ENCODE measurements at places on chromosomes 3 and 15. TPM values are rescaled to one million over a fixed set of nuclear protein-coding genes. Genes with fewer than 3 reads are reported as not detected.

DNA sequence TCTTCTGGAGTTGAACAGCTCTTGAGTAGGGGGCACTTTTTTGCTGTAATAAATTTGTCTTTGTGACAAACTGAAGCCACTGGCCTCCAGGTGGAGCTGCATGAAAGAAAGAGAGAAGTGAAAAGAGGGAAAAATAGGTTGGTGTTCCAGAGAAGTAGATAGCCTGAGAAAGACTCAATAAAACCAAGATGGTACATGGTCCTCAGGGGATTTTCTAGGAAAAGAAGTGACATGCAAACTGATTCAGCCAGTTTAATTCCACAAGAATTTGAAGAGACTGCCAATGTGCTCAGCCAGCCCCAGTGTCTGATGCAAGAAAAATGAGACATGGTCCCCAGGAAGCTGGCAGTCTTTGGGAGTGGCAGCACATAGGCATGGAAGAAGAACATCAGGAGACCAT lies 152.7 kb downstream of the CD47 start:
- no peak for DNase-seq

DNA sequence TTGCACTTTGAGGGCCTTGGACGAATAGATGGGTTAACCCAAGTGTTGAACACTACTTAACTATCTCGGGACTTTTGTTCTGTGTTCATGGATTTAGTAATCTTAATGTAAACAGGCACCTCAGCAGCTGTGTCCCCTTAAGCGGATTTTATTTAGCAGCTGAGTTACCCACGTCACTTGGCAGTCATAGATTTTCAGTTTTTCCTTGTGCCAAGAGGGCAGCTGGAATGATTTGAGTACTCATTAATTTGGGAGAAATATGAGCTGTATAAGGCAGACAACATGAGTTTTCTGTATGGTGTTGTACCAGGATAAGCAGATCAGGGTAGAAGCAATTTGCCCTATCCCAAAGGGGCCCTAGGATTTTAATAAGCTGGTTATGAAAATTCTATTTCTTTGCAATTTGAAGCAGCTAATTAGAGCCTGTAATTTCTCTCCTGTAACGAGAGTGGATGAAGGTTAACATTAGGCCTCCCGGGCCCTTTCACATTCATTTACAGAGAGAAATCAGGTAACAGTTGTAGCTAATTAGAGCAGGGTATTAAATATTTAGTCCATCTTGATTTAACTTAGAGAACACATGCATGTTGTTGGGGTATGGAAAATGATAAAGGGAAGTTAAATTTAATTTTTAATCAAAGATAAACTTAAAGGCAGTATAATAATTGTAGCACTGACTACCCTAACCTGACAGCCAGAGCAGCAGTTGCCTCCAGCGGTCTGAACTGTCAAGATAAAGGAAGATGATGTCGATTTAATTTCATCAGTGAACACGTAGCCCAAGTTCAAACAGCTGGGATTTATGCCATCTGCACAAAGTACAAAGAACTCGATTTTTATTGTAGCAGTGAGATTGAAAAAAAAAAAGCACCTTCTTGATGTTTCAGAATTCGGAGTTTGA lies 194.5 kb downstream of the LRTM1 start:
- DNase-seq, result no peak

Gene SNX22
- total RNA-seq, result 0.80 TPM

DNA sequence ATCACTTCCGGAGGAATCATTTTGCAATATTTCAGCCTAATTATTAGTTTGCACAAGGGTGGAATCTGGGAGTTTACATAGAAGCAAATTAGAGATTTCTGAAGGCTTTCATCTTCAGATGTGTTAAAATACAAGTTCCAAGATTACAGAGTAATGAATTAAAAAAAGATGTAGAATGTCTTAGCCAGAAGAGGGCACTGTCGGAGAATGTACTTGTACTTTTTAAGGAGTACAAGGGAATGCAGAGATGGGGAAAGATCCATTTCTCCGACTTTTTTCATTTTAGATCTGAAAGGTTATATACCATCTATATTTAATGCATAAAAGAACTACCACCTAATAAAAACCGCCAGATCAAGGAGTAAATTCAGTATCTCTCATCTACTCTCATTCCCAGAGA lies 43.1 kb upstream of the WDR5B start:
- no peak for DNase-seq

Gene PLA2G4E
- not detected for total RNA-seq

DNA sequence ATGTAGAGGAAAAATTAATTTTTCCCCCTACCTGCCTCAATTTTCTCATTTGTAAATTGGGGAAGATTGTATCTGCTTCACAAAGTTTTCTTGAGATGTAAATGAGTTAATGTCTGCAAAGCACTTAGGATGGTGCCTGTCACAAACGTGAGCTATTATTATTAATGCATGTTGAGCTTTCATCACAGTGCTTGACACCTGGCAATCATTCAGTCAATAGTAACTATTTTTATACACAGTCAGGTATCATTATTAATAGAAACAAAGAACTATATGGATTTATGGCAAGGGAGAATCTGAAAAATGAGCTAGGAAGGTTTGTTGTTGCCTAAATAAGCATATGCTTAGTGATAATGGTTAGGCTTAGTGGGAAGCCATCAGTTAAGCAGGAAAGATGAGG lies 238.2 kb upstream of the GRM7 start:
- no peak for DNase-seq

DNA sequence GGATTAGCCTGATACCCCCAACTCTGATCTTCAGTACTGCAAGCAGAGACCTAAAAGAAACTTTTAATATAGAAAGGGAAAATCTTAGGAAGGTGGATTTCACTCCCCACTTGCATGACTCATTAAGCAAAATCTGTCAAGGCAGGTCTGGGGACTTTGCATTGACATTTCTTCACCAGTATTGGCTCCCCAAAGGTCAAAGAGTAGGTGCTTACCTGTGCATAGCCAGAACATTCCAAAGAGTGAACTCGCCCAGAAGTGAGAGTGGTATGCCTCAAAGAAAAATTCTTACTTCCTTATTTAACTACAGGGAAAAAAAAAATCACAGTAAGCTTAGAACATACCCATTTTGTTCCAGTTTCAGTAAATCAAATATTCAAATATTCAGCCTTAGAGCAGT lies 140.9 kb upstream of the TP63 start:
- no peak for DNase-seq

GRCh38 chr3:119677641-119677934 lies 382 bp upstream of the COX17 start:
- DNase-seq, result no peak

DNA sequence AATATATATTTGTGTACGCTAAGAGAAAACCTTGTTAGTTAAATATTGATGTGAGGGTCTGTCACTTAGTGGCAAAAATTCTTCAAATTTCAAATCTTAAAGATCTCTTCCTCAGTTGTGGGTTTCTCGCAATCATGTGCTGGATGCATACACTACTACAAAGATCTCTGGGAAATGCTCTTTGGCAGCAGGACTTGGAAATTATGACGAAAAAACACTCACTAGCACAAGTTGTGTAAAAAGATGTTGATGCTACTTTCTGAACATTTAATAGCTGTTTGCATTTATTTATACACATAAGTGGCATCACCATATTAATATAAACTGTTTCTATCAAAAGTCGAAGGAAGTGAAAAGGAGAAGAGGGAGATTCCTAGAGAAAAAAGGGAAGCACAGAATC lies 10.8 kb upstream of the NANOGP8 start:
- DNase-seq, result no peak

GRCh38 chr15:43792761-43793476 lies 799 bp downstream of the SERF2 start:
- DNase-seq, result peak; percentile 45

- DNase-seq, result no peak
Observed at GRCh38 chr3:172142051-172142863, 102.9 kb downstream of the FNDC3B start.

Gene NAALADL2
- not detected for total RNA-seq

DNA sequence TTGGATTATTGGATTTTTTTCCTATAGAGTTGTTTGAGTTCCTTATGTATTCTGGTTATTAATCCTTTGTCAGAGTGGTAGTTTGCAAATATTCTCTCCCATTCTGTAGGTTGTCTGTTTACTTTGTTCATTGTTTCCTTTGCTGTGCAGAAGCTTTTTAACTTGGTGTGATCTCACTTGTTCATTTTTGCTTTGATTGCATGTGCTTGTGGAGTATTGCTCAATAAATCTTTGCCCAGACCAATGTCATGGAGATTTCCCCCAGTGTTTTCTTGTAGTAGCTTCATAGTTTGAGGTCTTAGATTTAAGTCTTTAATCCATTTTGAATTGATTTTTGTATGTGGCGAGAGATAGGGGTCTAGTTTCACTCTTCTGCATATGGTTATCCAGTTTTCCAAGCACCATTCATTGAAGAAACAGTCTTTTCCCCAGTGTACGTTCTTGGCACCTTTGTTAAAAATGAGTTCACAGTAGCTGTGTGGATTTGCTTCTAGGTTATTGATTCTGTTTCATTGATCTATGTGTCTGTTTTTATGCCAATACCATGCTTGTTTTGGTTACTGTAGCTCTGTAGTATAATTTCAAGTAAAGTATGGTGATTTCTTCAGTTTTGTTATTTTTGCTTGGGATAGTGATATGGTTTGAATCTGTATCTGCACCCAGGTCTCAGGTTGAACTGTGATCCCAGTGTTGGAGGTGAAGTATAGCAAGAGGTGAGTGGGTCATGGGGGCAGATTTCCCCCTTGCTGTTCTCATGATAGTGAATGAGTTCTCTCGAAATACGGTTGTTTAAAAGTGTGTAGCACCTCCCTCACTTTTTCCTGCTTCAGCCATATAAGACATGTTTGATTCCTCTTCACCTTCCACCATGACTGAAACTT lies 46.1 kb upstream of the TNFSF10 start:
- no peak for DNase-seq

- DNase-seq, result no peak
Observed at GRCh38 chr3:4503050-4503449, 9.9 kb downstream of the ITPR1 start.

Gene EHD4
- total RNA-seq, result 8.4 TPM

DNA sequence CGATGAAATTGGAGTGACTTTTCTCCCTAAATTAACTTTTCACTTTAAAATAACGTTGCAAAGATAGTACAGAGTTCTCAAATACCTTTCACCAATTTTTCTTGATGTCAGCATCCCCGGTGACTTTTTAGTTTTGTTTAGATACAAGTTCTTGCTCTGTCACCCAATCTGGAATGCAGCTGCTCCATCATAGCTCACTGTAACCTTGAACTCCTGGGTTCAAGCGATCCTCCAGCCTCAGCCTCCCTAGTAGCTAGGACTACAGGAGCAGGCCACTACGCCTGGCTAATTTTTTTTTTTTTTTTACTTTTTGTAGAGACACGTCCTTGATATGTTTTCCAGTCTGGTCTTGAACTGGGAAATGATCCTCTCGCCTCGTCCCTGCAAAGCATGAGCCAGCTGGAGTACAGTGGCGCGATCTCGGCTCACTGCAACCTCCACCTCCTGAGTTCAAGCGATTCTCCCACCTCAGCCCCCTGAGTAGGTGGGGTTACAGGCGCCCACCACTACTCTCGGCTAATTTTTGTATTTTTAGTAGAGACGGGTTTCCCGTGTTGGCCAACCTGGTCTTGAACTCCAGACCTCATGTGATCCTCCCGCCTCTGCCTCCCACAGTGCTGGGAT lies 747 bp downstream of the NSUN3 start:
- no peak for DNase-seq

DNA sequence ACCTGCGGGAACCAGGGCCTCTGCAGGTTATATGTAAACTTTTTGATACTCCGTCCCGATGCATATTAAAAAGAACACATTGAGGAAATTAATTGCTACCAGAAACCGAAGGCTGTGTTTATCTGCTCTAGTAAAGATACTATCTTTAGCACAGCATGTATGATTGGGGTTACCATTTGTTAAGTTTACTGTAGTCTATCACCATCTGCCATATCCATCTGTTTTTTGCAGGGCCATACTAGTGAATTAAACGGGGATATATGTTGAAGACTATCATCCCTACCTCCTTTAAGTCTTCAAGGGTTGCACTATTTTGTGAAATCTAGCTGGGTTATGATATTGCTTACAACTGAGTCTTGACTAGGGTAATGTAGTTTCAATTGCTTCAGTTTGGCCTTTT lies 597.0 kb downstream of the SQOR start:
- no peak for DNase-seq

Gene DNAJB8
- not detected for total RNA-seq

- DNase-seq, result no peak
Observed at GRCh38 chr15:38424101-38424552, 29.8 kb upstream of the FAM98B start.

GRCh38 chr3:143707848-143708247 lies 140.4 kb downstream of the SLC9A9 start:
- DNase-seq, result no peak

Gene PPP1R14D
- not detected for total RNA-seq

DNA sequence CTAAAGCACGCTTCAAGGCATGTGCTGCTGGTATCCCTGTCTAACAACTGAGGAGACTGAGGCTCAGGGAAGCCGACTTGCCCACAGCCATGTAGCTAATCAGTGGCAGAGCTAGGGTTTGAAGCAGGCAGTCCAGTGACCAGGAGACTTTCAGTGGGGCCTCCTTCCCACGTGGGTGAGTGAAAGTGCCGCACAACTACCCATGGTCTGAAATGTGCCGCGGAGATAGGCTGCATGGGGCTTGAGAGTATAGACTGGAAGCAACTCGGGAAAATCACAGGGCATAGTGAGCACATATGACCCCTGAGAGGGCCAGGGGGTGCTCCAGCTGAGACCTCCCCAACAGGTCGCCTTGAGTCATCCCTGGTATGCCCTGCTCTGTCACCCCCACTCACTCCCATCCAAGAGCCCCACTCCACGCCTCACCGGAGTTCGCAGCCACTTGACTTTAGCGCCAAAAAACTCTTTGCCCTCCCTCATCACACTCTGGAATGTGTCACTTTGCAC lies 19.1 kb downstream of the FAM174B start:
- no peak for DNase-seq

GRCh38 chr3:50370594-50370993 lies 11.3 kb upstream of the TMEM115 start:
- DNase-seq, result no peak

GRCh38 chr3:73848173-73848906 lies 223.6 kb upstream of the PDZRN3 start:
- DNase-seq, result no peak

DNA sequence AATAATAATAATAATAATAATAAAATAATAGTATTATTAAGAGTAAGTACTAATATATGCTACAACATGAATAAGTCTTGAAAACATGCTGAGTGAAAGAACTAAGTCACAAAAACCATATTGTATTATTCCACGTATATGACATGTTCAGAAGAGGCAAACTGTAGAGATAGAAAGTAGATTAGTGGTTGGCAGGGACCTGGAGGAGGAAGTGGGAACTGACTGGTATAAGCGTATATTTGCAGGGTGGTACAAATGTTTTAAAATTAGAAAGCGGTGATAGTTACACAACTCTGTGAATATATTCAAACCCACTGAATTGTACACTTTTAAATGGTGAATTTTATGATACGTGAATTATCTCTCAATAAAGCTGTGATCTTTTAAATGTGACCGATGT lies 32.8 kb downstream of the LRRK1 start:
- no peak for DNase-seq

Measured in activated naive CD8-positive, alpha-beta T cell treated with anti-CD3 and anti-CD28 coated beads, Interleukin-2, amount 10 ng/mL, durations not matched to agents 7 days and 5 days (primary cell).